ENCODE measurements at places on chromosomes 12 and 14.

DNA sequence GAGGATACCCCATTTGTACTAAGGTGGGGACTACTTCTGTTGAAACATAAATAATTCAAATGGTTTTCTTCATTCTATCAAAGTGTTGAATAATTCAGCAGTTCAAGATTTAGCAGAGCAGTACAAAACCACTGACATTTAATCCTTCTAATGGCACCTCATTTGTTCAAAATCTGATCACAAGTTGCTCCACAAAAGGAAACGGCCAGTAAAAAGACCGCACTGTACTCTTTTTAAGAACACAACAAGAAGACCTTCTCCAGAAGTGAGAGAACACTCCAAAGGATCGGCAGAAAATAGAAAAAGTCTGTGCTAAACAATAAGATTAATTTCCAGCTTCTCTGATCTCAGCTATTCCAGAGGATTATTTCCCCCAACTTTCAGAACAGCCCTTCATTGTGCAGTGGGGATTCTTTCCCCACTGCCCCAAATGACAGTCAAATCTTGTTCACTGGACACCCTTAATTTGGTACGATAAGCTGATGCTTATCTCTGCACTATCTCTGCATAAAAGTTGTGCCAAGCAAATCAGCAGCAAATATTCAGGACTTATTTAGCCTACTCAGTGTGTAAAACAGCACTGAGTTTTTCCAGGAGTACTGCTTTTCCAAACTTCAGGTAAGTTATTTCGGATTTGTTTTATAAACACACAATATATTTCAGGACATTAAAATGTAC, 5.2 kb downstream of the MPHOSPH9 start:
- DNase-seq: no peak

- no peak for DNase-seq
These were observed 1124.8 kb downstream of the LRFN5 start for GRCh38 chr14:42731480-42731879.

DNA sequence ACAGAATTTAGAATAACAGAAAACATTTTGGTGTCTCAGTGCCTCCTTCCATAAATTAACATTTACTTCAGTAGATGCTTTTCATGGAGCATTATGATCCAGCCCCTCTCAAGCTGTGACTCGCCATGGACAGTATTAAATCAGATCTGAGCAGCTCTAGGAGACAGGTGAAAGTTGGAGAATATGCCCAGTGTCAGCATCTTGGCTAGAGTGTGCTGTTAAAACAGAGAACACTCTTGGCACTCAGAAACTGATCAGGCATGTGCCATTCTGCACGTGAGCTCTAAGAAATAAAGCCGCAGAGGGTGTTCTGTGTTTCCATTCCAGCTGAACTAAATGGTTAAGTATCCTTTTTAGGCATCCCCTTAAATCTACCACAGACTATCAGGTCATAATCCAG, 68.0 kb downstream of the DIP2B start:
- no peak for DNase-seq

- no peak for DNase-seq
These were observed 55.5 kb downstream of the ANO2 start for GRCh38 chr12:5889381-5890047.

Measured in Calu3 (cell line).